ENCODE measurements at places on chromosomes 12 and 14. TPM values are rescaled to one million over a fixed set of nuclear protein-coding genes. Genes with fewer than 3 reads are reported as not detected.

GRCh38 chr12:54997929-54998522, 13.5 kb upstream of the TESPA1 start:
- H3K27me3 ChIP-seq = peaks cover 2% of the 10 kb centered on the region
- H3K27ac ChIP-seq = no peak overlapping the region
- no peak for DNase-seq
- no peak overlapping the region for H3K4me3 ChIP-seq

DNA sequence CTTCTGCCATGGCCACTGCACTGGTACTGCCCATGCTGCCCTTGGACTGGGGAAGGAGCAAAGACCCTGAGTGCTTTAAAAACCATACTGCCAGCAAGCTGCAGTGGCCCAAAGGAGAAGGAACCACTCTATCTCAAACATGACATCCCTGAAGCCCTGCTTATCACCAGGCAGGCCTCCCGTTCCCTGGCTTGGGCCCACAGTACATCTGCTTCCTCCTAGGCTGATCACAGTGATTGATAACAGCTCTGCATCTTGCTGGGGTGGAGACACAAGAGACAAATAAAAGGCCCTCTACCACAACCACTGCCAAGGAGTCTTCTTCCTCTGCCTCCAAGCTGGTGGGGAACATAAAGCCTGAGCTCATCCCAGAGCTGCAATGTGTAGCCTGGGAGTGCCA, 567.5 kb downstream of the TRHDE start:
- no peaks in the 10 kb centered on the region for H3K27me3 ChIP-seq
- no peak overlapping the region for H3K27ac ChIP-seq
- H3K4me1 ChIP-seq = no peaks in the 10 kb centered on the region
- no peak overlapping the region for H3K4me3 ChIP-seq

GRCh38 chr12:16090974-16091373, 179.8 kb downstream of the DERA start:
- H3K36me3 ChIP-seq = no peaks in the 10 kb centered on the region
- no peaks in the 10 kb centered on the region for H3K4me1 ChIP-seq
- no peaks in the 10 kb centered on the region for H3K27me3 ChIP-seq

- no peak overlapping the region for H3K4me3 ChIP-seq
- no peak for DNase-seq
- no peaks in the 10 kb centered on the region for H3K4me1 ChIP-seq
- no peak overlapping the region for H3K27ac ChIP-seq
These were observed 191.8 kb downstream of the SLC16A7 start for GRCh38 chr12:59787610-59788009.

DNA sequence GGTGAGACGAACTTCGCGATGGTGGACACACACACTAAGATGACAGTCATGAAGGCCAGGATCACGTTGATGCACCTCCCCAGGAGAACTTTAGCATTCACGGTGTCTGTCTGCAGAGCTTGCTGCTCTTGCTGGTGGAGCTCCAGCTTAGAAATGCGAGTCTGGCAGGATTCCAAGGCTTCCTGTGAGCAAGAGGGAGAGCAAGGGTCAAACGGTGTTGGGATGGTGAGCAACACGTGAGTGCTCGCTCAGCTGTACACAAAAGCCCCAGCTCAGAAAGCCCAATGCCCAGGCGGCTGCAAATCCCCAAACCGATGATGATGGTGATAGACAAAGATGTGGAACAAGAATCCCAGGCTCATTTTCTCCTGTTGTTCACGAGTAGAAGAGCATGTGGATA, 78.8 kb downstream of the TMCC3 start:
- H3K4me1 ChIP-seq = no peaks in the 10 kb centered on the region
- H3K27me3 ChIP-seq = no peaks in the 10 kb centered on the region

DNA sequence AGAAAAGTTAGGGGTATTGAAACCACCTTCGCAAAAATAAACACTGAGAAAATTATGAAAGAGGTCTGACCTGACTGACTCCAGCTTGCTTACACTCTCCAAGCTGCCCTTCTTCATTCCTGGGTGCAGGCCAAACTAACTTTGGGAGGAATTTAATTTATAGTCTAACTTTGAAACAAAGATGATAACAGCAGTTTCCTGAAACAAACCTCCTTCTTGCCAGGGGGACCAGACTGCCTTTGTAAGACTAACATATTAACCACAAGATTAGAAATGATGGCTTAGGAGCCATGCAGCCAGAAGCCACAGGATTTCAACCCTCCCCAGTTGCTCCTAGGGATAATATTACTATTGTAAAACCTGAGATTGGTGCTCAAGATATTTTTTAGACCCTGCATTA, 13.8 kb upstream of the EEA1 start:
- no peaks in the 10 kb centered on the region for H3K27me3 ChIP-seq
- H3K4me3 ChIP-seq = no peak overlapping the region
- no peak for DNase-seq
- H3K4me1 ChIP-seq = no peaks in the 10 kb centered on the region
- H3K36me3 ChIP-seq = no peaks in the 10 kb centered on the region
- no peak overlapping the region for H3K27ac ChIP-seq

- no peak for DNase-seq
- H3K27me3 ChIP-seq = no peaks in the 10 kb centered on the region
- H3K27ac ChIP-seq = no peak overlapping the region
- peaks cover 1% of the 10 kb centered on the region for H3K36me3 ChIP-seq
- no peak overlapping the region for H3K4me3 ChIP-seq
These were observed 101.4 kb downstream of the PDZRN4 start for GRCh38 chr12:41289501-41289900.

DNA sequence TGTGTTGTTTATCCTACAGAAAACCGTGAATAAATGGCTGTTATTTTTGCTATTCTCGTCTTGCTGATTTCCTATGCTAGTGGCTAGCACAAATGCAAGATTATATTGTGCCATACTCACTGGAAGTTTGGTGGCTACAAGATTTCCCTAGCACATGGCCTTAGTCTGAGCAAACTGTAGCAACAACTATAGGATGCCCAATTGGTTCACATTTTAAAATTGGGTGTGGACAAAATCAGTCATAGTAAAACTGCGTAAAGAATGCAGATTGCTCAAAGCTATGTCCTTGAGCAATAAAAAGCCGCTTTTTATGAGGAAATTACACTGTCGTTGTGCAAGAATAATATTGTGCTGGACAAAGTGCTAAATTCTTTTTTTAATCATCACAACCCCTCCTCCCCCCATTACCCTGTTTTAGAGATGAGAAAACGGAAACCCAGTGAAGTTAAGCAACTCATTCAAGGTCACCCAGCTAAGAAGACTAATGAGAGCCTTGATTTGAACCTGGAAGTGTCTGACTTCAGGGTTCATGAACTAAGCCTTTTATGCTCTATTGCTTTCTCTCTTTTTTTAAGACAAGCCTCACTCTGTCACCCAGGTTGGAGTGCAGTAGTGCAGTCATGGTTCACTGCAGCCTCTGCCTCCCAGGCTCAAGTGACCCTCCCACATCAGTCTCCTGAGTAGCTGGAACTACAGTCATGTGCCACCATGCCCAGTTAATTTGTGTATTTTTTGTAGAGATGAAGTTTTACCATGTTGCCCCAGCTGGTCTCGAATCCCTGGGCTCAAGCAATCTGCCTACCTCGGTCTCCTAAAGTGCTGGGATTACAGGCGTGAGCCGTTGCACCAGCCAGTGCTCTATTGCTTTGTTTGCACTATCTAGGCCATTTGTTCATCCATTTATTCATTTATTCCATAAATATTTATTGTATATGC, 73.6 kb downstream of the SRGAP1 start:
- no peaks in the 10 kb centered on the region for H3K36me3 ChIP-seq
- H3K4me3 ChIP-seq = no peak overlapping the region

GRCh38 chr12:27462851-27463250, 16.3 kb downstream of the SMCO2 start:
- H3K4me1 ChIP-seq = no peaks in the 10 kb centered on the region
- no peaks in the 10 kb centered on the region for H3K27me3 ChIP-seq
- H3K27ac ChIP-seq = no peak overlapping the region
- no peak overlapping the region for H3K4me3 ChIP-seq
- no peak for DNase-seq

DNA sequence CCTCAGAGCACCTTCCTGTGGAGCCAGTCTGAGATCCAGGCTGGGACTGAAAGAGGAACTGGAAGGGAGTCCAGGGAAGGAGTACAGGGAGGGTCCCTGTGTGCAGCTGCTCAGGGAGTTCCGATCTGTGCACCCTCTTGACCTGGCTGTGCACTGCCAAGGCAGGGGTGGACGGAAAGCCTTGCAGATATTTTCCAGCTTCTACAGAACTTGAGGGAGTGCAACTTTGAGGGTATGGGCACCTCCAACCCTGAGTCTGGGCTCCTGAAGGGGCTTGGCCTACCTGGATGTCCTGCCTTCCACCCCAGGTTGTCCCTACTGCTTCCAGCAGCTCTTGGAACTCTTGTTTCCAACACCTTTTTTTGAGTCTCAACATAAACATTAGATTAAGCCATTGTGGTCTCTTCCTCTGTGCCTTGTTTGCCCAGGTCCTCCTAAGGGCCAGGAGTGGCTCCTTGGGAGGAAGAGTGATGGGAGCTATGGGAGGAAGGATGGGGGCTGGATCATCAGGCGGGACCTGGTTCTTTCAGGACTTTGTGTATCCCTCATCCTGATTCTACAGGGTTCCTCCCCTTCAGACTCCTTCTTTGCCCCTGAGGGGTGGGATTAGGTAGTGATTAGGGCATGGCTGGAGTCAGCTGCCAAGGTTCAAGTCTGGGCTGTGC, 3.5 kb downstream of the KRT7 start:
- no peak for DNase-seq
- no peak overlapping the region for H3K4me3 ChIP-seq
- H3K27me3 ChIP-seq = no peaks in the 10 kb centered on the region
- H3K4me1 ChIP-seq = no peaks in the 10 kb centered on the region
- no peak overlapping the region for H3K27ac ChIP-seq

DNA sequence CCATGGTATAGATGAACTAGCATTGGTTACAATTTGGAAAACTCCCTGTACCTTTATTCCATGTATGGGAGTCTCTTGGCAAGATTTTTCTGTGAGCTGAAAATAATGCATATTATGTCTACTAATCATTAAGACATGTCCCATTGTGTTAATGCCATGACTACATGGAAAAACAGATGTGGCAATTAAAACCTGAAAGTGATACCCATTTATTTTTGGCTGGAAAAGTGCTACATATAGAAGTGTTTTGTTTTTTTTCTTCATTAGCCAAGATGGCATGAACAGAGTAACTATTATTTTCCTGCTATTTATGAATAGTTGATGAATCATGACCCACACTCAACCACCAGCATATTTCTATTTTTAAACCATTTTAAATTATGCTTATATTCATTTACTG, 58.2 kb downstream of the ALG10B start:
- no peak for DNase-seq
- no peaks in the 10 kb centered on the region for H3K36me3 ChIP-seq
- H3K27ac ChIP-seq = no peak overlapping the region

GRCh38 chr12:31008241-31008761, 65.4 kb upstream of the DDX11 start:
- no peak for DNase-seq
- no peaks in the 10 kb centered on the region for H3K36me3 ChIP-seq
- H3K4me1 ChIP-seq = no peaks in the 10 kb centered on the region
- no peak overlapping the region for H3K27ac ChIP-seq

DNA sequence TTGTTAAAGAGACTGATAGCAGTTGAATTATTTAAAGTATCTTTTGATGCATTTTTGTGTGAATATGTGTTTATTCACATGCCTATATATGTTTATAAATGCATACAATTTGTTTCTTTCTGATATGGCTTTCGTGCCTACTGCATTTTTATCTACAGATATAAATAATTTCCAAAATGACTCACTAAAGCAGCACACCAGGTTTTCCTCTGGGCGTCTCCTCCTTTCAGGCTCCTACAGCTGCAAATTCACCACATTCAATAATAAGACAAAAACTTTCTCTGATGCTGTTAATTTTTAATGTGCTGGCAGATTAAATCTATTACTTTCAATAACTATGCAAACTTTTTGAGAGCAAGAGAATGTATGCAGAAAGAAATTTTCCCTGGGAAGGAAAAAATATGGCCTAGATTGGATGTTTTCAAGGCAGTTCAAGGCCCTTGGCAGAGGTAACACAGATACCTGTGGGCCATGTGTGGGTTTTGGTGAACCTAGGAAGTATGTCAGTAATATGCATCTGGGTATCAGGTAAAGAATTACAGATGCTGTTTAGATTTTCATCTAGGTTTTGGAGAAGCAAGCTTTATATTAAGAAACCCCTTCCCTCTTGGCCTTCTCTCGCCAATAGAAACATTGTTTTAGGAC, 381.8 kb downstream of the EGLN3 start:
- no peak overlapping the region for H3K4me3 ChIP-seq
- H3K27ac ChIP-seq = no peak overlapping the region
- H3K27me3 ChIP-seq = no peaks in the 10 kb centered on the region
- no peaks in the 10 kb centered on the region for H3K36me3 ChIP-seq

GRCh38 chr14:76811561-76811960, 1.1 kb downstream of the ANGEL1 start:
- H3K27ac ChIP-seq = no peak overlapping the region
- H3K27me3 ChIP-seq = no peaks in the 10 kb centered on the region
- H3K4me1 ChIP-seq = peaks cover 3% of the 10 kb centered on the region
- H3K4me3 ChIP-seq = peak overlapping the region; percentile 21

GRCh38 chr12:94676031-94676641, 25.8 kb upstream of the TMCC3 start:
- H3K4me1 ChIP-seq = no peaks in the 10 kb centered on the region
- no peaks in the 10 kb centered on the region for H3K36me3 ChIP-seq
- peak; percentile 65 for DNase-seq
- no peak overlapping the region for H3K4me3 ChIP-seq
- H3K27ac ChIP-seq = no peak overlapping the region

DNA sequence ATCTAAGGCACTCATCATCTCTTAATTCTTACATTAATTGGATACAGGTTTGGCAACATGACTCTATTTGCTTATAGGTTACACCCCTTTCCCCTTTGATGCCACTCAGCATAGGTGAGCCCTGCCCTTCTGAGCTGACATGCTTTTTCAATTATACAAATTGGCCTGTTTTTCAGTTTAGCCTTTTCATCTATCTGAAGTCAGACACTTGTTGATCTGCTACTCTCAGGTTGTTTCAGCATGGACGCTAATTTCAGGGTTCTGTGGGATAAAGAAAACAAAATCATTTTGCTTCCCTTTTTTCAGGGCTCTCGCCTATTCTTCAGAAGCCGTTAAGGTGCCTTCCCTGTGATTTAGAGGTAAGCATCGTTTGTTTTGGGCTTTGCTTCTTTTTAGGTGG, 55.3 kb downstream of the DACT1 start:
- no peak overlapping the region for H3K27ac ChIP-seq
- H3K4me3 ChIP-seq = no peak overlapping the region
- H3K4me1 ChIP-seq = no peaks in the 10 kb centered on the region
- H3K36me3 ChIP-seq = no peaks in the 10 kb centered on the region
- no peak for DNase-seq

GRCh38 chr12:68206446-68206845, 19.2 kb downstream of the IL26 start:
- no peaks in the 10 kb centered on the region for H3K36me3 ChIP-seq
- peaks cover 1% of the 10 kb centered on the region for H3K27me3 ChIP-seq
- H3K27ac ChIP-seq = no peak overlapping the region
- H3K4me3 ChIP-seq = no peak overlapping the region

BLOC1S1 gene
- 351 TPM for polyA plus RNA-seq

PRR4 gene
- polyA plus RNA-seq = 3.3 TPM

TMCC3 gene
- 9.5 TPM for polyA plus RNA-seq

TDRD9 gene
- polyA plus RNA-seq = 1.1 TPM

CEBPE gene
- polyA plus RNA-seq = not detected

All from aorta (tissue), 5 donors.